ENCODE measurements at places on chromosomes 6 and 20.

DNA sequence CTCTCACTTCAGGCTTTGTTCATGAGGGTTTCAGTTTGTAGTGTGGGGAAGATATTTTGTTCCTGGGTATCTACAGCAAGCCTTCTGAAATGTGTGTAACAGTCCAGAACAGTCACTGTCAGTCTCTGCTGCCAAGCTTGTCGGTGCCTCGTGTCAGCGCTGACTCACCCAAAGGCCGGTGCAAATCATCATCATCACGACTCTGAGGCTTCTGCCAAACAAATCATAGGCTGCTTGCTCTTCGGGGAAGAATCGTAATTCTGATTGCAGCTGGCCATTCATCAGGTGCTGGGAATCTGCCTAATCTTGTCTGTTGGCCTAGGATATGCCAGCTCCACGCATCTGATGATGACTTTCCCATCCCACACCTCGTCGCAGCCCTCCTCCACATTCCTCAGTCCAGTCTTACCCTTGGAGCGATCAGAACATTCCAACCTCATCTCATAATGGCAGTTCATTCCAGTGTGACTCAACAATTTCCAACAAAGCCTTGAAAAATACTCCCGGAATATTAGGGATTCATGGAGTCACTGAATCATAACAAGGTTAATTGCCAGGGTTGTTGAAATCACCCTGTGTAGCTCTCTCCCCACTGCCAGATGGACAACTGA lies 40.9 kb downstream of the ALDH8A1 start:
- DNase-seq, result no peak

DNA sequence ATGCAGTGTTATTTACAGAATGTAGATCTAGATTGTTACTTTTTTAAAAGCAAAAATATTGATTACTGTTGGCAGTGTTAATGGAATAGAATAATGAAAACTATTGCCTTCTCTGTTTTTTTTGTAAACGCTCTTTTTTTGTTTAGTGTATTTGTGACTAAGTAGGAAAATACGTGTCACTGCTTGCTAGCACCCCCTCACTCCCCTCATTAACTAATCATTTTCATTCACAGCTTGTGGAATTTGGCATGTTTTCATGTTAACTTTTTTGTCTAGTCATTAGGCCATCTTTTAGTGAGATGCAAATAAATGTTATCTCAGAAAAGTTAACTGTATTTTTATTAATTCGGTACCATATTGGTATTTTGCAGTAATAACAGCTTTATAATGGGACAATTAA lies 29.8 kb downstream of the ADGRG6 start:
- no peak for DNase-seq

DNA sequence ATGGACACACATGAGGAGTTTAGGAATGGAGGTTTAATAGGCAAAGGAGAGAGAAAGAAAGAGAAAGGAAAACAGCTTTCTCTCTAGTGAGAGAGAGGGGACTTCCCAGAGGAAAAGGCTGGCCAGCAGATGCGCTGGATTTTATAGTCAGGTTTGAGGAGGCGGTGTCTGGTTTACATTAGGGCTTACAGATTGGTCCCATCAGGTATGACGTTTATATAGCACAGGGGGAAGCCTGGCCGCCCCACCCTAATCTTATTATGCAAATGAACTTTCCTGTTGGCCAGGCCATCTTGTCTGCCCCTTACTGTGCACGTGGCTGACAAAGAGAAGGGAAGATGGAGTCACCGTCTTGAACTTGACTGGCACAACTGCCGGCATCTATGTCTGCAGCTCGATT lies 86.6 kb upstream of the QKI start:
- no peak for DNase-seq

- DNase-seq, result no peak
These were observed 26.0 kb upstream of the PLAGL1 start for GRCh38 chr6:144033816-144034735.

DNA sequence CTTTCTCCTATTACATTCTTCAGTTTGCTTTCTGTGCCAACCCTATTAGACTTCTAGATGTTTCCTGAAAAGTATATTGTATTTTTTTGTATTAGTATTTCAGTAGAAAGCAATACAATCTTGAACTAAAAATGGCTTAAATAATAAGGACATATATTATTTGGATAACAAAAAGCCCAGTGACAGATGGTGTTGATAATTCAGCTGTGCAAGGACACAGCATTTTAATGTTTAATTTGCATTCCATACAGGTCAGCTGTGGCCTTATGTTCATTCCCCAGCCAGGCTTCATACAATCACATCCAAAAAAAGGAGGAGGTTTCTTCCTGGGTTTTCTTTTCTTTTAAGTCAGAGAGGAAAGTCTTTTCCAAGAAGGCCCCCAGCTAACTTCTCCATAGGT lies 236.9 kb downstream of the CD109 start:
- DNase-seq, result no peak

- no peak for DNase-seq
These were observed 2.7 kb upstream of the CD24 start for GRCh38 chr6:106977246-106977645.

GRCh38 chr6:39791850-39792539 lies at the start of gene DAAM2:
DAAM2 (plus strand) TSS chr6:39792376; CDS start chr6:39856303, 63,927 bp downstream.
- DNase-seq, result no peak

GRCh38 chr6:79571030-79571367 lies 33.8 kb upstream of the LCA5 start:
- no peak for DNase-seq

DNA sequence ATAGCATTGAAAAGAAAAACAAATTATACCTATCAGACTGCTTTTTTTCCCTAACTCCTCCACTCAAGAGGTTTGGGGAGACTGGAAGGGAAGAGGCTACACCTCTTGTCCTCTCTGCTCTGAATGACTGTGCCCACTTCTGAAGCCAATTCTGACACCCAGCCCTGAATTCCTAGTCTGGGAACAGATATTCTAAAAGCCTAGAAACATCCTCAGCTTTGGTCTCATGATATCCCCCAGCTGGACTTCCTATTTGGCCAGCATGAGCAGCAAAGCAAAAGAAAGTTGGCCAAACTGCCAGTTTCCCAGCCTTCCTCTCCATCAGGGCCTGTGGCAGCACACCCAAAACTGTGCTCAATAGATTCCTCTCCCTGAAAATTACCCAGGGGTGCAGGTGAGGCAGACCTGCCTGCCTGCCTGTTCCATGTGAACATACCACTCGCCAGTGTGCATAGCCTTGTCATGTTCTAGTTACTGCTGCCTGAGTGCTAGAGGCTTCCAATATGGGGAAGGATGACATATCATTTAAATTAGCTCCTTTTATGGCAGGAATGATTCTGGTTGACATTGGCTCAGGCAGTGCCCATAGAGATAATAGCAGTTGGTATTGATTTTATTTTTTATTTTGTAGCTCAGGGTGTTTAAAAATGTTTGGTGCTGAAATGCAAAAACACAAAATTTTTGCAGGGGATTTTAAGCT lies 152.1 kb upstream of the RIN2 start:
- DNase-seq, result no peak
